T1000 (cell line): ENCODE measurements at places on chromosomes 6 and 20.
A peak's percentile ranks its signal among the peaks of the same experiment; 100 is the strongest.

GRCh38 chr6:70763754-70764510 lies 96.2 kb downstream of the SMAP1 start:
- DNase-seq: no peak

DNA sequence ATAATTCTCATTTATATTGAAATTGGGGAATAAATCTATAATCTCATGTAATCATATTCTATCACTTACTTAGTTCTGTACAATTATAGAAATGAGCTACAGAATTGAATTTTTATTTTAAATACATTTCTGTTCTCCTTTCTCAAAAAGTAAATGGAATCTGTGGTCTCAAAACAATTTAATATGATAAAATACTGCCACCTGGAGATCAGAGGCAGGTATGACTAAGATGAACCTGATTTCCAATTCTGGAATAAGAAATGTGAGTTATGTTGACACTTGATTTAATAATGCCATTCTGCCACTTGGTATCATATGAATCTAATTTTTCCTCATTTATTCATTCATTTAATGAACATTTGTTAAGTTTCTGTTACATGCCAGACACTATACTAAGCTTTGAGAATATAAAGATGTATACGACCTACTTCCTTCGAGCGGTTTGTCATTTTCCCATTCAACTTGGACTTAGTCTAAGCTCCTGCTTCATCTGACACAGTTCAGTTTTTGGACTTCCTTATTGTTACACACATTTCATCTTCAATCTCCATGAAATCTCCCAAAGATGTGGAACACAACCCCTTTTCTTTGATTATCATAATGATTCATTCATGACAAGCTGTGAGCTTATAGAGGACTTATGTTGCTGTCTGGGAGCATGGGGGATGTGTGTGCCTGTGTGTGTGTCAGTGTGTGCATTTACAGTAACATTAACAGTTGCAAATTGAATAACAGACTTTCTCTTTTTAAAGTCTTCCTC lies 7.5 kb upstream of the CCDC28A start:
- DNase-seq: no peak

GRCh38 chr20:43187476-43188233 lies 2.1 kb downstream of the PTPRT start:
- DNase-seq: peak; percentile 65

DNA sequence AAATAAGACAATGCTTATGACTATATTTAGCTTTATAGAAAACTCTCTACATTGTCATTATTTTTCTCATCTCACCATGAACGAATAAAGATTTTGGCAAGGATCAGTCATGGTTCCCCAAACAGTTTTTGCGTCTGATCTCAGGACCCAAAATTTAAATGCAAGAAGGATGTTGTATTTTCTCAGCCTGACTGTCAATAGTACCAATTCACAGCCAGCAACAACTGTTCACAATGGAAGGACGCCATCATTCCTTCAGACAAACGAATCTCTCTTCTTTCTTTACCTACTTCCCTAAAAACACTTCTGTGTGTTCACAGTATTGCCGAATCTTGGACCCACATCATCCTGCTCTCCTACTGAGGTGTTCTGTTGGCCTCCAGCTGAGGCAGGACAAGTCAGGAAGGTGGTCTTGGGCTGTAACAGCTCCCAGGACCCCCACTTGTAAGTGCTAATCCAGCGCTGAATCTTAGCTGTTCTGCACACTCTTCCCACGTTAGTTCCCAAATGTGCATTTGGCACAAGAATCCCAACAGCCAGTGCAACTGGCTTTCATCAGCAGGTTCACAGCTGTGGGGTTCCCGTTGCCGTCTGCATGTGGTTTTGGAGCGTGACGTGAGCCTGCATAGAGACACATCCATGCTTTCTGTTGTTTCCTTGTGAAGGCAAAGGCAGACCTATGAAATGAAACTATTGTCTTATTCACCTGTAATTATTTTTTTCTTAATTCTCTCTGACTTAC lies 600.0 kb downstream of the QKI start:
- no peak for DNase-seq

DNA sequence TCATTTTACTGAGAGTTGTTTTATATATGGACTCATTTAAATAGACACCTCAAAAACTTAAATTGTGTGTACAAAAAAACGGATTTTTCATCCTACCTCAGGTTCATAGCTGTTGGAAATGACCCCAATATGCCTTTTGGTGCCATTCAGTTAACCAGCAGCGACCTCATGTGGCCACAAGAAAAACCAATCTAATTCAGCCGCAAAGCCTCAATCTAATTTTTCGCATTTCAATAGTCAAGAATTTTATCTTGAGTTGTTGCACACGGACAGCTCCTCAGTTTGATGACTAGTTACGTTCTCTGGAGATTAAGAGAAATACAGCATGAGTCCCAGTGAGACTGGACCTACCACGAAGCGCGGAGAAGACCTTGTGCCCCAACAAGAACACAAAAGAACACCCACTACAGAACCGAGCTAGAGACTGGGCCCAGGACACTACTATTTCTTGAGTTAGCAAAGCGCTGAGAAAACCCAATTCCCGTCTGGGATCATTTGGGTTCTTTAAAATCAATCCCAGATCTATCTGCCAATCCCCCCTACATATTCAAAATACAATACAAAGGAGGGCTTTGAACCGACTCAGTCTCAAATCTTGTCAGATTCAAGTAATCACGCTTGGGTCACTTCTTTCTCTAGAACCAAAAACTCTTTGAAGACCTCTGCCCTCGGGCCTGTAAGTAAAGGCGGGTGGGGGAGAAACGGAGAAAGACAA lies 1.1 kb downstream of the TCP11 start:
- no peak for DNase-seq

DNA sequence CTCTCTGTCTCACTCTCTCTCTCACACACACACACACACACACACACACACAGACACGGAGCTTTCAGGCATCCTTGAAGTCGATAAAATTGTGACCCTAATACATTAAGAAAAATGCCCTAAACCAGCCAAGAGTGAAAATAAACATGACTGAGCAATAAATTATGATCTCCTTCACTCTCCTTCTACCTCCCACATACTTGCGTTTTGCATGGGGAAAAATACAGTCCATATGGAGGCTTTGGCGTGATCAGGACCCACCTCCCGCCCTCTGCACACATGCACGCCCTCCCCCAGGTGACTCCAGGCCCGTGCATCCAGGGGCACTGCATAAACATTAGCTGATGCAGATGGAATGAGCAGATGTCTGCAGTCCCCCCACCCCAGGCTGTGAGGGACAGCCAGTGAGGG lies 114.2 kb upstream of the JARID2 start:
- DNase-seq: no peak

DNA sequence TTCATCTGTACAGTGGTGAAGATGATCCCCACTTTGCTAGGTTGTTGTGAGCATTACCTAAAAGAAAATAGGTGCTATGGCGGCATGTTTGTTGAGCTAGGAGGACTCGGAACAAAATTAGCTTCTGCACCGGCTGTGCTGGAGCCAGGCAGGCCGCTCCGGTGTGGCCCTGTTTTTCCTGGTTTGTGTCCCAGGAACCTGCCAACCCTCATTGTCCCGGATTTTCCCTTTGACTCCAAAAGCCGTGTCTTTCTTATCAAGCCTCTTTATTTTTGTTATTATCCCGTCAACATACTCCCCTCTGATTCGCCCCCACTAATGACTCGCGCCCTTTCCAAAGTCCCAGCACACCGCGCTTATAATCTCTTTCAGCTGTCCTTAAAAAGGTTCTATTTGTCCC lies 117.0 kb downstream of the MYLK4 start:
- DNase-seq: no peak

DNA sequence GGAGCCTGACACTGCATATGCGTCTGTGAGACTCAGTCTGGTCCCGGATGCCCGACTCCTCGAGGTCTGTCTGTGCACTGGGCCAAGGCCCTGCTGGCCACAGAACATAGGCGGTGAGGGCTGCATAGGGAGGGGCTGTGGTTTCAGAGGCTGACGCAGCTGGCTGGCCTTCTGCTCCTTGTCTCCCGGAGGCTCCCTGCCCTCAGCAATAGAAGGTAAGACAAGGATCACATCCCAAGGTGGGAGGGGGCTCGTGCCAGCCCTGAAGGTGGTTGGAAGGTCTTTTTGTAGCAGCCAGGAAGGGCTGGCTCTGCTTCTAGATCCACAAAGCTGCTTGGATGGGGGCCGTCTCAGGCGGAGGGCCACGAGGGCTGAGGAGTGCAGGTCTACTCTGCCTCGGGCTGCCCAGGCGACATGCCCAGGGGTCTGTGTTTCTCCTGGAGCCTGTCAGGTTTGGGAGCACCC lies 239.8 kb upstream of the SULF2 start:
- no peak for DNase-seq

GRCh38 chr20:19995220-19995863 lies 21.8 kb upstream of the NAA20 start:
- no peak for DNase-seq

DNA sequence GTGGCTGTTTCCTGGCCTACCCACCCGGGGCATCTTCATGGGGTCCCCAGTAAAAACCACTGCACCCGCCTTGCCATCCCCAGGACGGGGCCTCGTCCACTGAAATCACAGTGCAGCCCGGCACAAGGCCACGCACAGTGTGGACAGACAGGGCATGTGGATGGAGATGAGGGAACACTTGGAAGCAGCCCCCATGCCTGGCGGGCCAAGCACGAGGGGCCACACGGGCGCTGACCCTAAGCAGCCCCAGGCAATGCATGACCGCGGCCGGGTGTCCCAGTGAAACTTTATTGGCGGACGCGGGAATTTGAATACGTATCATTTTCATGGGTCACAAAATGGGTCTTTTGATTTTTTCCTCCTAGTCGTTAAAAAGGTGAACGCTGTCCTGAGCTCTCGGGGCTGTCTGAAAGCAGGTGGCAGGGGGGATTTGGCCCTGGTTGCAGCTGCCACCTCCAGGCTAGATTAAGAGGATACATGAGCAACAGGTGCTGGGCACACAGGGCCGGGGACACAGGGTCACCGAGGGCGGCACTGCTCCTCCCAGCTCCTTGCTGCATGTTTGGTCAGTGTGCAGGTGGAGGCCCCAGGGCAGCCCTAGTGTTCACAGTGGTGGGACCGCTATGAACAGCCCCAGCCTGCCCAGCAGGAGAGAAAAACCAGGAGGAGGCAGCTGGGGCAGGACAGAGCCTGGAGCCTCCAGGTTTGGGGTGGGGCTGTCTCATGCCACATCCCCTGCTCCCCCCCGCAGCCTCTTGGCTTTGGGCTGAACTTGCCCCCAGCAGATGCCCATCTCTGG lies 74.9 kb upstream of the SLCO4A1 start:
- DNase-seq: no peak

DNA sequence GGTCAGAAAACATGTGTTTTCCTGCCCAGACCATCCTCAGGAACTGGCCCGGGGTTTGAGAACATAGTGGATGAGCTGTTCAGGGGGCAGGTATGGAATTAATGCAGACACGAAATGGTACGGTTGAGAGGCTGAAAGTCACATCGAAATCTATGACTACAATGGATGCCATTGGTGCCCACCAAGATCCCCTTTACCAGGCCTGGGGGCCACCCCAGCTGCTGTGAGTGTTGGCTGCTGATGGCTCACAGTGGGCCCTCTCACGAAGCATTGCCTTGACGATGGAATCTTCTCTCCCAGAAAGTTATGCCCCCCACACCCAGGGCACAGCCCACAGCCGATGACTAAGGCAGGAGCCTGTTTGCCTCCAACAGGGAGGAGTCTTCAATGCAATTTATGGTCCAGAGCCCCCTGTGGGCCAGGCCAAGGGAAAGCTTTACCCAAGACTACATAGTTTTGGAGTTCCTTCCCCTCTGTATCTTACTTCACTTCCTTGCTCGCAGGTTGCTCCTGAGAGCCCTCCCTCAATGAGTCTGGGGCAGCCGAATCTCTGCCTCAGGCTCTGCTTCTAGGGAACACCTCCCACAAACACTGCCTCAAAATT lies 92.6 kb downstream of the BFSP1 start:
- no peak for DNase-seq

DNA sequence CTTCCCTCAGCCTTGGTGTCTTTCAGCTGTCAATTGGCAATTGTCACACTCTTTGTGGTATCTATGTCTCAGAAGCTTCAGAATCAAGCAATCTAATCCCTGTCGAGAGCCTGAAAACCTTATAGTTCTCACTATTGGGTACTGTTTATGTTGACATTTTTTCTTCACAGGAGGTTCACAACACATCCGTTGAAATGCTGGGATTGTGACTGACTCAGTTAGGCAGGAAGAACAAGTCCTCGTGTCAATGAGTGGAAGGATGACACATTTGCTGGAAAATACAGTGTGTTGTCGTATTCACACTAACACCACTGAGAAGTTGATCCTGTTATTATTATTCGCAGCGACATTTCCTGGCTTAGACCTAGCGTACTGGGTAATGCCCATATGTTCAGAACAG lies 163.9 kb upstream of the CITED2 start:
- no peak for DNase-seq

GRCh38 chr6:13924146-13924948 lies 405 bp upstream of the RNF182 start:
- DNase-seq: peak; percentile 54

DNA sequence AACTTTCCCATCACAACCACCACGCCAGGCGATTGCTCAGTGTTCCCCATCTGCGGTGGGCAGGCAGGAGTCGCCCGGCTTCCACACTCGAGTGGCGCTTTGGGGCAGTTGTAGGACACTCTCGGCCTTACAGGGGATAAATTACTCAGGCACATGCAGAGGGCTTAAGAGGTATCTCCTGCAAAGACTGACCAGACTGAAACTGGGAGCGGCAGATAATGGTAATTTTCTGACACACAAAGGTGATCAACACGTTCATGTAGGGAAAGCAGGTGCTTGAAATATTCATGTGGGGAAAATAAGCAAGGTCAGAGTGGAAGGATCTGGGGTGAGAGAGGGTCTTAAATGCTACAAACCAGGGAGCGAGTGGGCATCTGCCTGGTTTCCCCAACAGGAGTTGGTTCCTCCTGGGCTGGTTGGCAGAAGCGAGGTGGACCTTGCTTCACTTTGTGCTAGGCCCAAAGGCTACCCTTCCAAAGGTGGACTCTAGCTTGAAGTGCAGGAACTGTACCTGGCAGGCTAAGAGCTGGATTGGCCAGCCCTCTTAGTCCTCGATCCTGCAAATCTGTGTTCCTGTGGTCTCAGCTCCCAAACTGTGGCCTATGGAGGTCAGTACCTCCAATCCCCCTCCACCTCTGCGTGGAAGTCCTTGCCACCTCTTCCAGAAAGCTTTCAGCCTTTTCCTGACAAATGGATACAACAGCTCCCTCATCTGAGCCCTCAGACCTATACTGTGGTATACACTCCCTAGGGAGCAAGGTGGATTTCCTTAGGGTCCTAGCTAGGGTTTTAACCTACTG lies 16.7 kb downstream of the PLAGL2 start:
- no peak for DNase-seq

DNA sequence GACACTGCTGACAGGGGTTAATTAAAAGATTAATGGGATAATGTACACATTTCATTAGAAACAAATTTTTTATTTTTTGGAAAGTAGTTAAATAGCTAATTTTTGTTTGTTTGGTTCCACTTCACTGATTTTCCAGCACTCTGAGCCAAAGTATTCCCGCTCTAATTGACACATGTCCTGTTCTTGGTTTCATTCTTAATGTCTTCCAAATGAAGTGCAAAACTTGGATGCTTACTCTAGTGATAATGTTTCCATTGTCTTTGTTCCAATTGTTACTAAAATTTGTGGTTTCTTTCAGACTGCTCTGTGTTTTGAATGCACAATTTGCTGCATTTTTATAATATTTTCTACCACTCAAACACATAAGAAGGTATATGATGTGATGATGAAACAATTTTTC lies 794.3 kb downstream of the PHF3 start:
- DNase-seq: no peak
